ENCODE measurements at places on chromosomes 4 and X. TPM values are rescaled to one million over a fixed set of nuclear protein-coding genes. Genes with fewer than 3 reads are reported as not detected.

The VSIG4 gene
- 0.48 TPM for total RNA-seq

The NRK gene
- not detected for total RNA-seq

The RIPPLY1 gene
- not detected for total RNA-seq

The PCDH10 gene
- total RNA-seq, result not detected

The VCX gene
- not detected for total RNA-seq

The TENM3 gene
- not detected for total RNA-seq

The RBM46 gene
- total RNA-seq, result not detected
